Stimulated activated CD4-positive, alpha-beta T cell treated with anti-CD3 and anti-CD28 coated beads, Interleukin-2, amount 100 ng/mL, for 4 hours (primary cell): ENCODE measurements at places on chromosomes 7 and 10.
A peak's percentile ranks its signal among the peaks of the same experiment; 100 is the strongest.

- no peak for DNase-seq
Observed at GRCh38 chr10:110843031-110843430, 28.7 kb upstream of the PDCD4 start.

DNA sequence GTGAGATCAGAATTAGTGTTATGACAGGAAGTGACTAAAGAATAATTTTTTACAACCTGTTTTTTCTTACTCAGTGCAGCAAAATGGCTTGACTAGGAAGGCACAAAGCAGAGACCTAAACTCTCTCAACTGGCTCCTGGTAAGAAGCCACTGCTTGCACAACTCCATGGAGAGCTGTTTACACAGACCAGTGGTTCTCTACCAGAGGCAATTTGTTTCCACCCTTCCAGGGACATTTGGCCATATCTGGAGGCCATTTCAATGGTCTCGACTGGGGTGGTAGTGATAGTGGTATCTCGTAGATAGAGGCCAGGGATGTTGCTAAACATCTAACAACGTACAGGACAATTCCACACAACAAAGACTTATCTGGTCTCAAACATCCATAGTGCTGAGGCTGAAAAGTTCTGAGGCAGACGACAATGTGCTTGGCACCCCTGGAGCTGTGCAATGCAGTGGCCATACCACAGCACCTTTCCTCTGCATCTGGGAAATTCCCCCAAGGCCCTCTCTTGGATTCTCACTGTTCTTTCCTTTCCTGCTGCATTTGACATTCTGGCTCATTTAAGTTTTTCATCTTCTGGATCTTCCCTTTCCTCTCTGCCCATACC lies 105.4 kb upstream of the LAMB4 start:
- DNase-seq, result no peak

DNA sequence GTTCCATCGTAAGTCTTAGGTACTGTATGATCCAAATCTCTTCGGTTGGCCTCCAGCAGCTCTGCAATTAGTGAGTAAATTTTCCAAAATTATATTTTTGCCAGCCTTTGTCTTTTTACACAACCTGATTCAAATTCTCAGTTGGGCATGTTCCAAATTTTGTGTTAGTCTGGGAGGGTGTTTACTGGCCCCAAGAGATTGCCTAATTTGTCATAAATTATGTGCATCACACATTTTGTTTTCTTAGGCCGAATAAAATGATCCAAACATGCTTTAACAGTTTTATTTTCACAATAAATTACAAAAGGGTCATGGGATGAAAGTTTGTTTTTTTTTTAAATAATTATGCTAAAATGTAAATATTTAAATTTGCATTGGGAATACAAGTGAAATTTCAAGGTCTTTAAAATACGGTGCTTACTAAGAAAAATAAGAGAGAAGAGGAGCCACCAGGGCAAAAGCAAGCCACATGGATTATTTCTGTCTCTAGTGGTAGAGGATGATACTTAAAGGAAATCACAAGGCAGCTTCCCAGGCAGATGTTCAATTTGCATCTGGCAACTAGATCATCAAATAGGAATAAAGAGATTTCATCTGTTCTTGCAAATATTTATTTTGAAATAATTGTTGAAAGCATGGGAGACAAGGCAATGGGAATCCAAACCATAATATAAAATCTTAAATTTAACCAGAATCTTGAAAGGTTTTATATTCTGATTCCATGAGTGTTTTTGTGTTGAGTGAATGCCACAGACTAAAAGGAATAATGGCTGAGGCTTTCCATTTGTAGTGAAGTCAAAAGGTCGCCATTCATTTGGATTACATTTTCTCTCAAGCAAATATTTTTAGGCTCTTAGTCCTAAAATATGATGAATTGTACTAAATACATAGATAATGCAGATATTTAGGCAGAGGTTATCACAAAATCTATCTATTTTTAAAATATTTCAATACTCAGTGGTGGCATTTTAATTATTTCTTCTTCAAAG lies 111.1 kb downstream of the MDFIC start:
- DNase-seq, result no peak

DNA sequence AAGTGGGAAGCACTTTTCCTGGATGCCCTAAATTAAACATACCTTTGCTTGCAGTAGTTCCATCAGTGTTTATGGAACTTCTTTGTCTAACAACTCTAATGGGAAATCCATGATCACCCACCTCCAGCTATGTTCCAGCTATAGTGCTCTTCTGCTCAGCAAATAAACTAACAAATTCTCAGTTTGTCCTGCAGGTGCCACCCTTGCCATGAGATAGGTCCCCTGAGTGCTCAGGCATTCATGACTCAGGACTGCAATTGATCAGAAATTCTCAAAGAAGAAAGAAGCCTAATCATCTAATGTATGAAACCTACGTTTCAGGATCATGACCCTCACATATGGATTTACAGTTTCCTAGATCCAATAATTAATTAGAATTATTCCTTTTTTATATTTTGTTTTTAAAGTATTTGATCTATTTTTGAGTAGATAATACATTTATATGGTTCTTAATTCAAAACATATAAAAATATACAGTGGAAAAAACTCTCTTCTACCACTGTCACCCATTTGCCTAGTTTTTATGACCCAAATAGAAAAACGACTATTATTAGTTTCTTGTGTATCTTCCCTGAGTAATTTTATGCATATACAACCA lies 48.7 kb upstream of the DYNC1I1 start:
- no peak for DNase-seq

DNA sequence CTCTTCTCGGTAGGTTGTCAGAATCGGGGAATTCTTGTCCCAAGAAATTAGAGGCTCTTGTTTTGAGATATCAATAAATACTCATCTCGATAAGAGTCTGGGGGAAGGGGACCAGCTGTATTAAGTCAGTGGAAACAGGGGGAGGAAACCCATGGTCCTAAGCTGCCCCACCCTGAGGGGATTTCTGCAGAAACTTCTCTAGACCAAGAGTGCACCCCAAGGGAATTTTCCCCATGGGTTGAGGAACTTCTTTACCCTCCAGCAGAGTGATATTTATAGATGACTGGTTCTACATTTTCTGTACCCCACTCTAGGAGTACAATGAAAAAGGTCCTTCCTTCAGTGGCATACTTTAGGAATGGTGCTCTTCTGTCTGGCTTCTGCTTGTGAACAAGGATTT lies 627.2 kb downstream of the KCNMA1 start:
- DNase-seq, result no peak

GRCh38 chr10:85575441-85575840 lies 791.2 kb downstream of the GRID1 start:
- no peak for DNase-seq

DNA sequence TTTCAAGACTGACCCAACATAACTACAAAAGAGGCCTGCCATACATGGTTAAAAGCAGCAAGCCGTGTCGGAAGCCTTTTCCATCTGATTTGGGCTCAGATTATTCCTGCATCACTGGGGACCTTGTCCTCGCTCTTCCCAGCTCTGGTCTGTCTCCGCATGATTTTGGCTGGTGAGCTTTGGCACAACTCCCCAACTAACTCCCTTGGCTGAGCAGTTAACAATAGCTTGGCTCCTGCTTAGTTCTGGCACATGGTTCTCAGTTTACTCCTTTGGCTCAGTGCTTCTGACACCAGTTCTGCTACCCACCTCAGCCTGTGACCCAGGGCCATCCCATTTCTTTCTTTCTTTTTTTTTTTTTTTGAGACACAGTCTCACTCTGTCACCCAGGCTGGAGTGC lies 17.0 kb downstream of the AGK start:
- DNase-seq, result no peak

- no peak for DNase-seq
Observed at GRCh38 chr10:785089-785860, 95.8 kb upstream of the DIP2C start.

- DNase-seq, result no peak
Observed at GRCh38 chr7:47378728-47379395, 203.0 kb downstream of the TNS3 start.

GRCh38 chr7:92809760-92810573 lies 26.4 kb downstream of the CDK6 start:
- peak; percentile 53 for DNase-seq

DNA sequence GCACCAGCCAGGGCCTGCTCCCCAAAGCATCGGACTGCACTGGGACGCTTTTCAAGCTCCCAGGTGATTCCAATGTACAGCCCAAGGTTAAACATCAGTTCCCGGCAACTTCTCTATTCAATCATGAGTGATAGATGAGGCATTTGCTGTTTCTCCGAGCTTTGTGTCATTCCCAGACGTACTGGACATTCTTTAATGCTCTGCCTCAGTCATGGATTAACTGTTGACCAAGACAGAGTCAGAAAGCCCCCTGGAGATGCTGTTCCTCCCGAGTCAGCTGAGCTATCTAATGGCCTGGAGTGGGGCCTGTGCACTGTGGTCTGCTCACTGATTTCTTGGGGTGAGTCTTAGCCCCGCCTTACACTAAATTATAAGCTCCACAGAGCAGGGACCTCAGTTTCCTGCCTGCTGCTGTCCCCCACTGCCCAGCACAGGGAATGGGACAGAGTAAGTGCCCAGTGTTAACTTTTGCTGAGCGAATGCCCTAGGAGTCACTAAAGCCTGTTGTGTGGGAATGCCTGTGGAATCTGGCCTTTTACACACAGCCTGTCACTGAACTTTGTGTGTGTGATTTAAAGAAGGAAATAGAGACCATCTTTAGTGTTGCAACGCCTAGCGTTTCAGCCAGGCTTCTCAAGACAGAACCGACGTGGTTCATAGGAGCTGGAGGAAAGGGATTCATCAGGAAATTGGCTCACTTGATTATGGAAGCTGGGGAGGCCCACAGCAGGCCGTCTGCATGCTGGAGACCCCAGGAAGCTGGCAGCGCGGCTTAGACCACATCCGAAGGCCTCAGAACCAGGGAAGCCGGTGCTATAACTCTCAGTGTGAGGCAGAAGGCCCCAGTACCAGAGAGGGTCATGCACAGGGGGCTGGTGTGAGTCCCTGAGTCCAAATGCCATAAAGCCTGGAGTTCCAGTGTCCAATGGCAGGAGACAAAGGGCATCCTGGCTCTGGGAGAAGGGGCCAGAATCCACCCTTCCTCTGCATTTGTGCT lies 29.3 kb upstream of the RNF32 start:
- DNase-seq, result no peak

- no peak for DNase-seq
Observed at GRCh38 chr10:6619660-6620059, 39.6 kb upstream of the PRKCQ start.

GRCh38 chr7:122299624-122300210 lies 4.8 kb downstream of the FEZF1 start:
- DNase-seq, result no peak

GRCh38 chr10:29473087-29473356 lies 161.7 kb downstream of the SVIL start:
- DNase-seq, result no peak

GRCh38 chr7:134126146-134126545 lies 994 bp upstream of the LRGUK start:
- no peak for DNase-seq

- no peak for DNase-seq
Observed at GRCh38 chr10:89147256-89147655, 59.9 kb downstream of the CH25H start.

GRCh38 chr7:20896996-20897395 lies 110.3 kb upstream of the SP8 start:
- DNase-seq, result no peak

DNA sequence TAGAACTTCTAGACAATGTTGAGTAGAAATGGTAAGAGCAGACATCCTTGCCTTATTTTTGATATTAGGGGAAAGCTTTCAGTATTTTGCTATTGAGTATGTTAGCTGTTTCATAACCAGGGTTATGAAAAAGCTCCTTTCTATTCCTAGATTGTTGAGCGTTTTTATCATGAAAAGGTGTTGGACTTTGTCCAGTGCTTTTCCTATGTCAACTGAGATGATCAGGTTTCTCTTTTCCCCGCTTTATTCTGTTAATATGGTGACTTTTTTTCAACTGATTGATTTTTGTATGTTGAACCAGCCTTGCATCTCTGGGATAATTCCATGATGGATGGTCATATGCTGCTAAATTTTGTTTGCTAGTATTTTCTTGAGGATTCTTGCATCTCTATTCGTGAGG lies 58.5 kb downstream of the LCOR start:
- DNase-seq, result no peak

DNA sequence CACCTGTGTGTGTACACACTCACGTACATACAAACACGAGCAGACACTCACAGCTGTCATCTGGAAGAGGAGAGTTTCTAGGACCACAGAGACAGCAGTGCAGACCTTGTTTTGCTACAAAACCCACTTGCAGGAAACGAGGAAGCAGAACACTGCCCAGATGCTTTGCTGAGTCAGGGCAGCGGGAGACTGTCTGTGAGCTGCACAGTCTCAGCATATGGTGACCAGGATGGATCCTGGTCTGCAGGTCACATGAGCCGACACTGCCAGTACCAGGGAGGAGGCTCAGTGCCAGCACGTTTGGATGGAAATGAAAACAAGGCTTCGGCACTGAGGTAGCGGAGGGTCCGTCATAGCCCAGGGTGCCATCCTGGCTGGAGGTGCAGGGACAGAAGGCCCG lies 117.6 kb upstream of the DPP6 start:
- DNase-seq, result no peak

GRCh38 chr7:127683776-127684681 lies 32.0 kb downstream of the SND1 start:
- no peak for DNase-seq

- DNase-seq, result no peak
Observed at GRCh38 chr7:72281308-72281707, 130.8 kb downstream of the CALN1 start.

DNA sequence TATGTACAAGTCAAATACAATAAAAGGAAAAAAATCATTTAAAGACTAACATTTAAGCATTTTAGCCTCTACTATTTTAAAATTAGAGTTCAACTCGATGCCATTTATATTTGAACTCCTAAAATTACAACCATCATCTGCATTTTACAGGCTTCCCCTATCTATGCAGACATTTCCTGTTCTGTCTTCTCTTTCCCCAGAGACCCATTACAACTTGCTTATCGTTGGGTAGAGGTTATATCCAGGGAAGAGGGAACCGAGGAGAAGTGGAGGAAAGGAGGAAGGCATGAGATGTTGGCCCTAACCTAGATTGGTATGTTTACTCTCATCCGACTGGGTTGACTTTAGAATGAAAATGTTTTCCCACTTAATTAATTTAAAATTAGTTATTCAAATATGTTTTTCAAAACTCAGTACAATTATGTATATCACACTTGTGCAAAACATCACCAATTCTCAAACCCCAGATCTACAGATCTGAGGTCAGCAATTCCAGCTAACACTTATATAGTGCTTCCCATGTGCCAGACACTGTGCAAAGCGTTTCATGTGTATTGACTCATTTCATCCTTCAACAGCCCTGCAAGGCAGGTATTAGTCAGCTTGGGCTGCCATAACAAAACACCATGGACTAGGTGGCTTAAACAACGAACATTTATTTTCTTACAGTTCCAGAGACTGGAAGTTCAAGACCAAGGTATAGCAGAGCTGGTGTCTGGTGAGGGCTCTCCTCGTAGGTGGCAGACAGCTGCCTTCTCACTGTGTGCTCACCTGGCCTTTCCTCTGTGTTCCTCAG lies 27.3 kb upstream of the HERPUD2 start:
- DNase-seq, result no peak

GRCh38 chr7:83876593-83876992 lies 227.7 kb upstream of the SEMA3E start:
- no peak for DNase-seq
